Foreskin keratinocyte (primary cell): ENCODE measurements at places on chromosomes 6 and 20. TPM values are rescaled to one million over a fixed set of nuclear protein-coding genes. Genes with fewer than 3 reads are reported as not detected.

DNA sequence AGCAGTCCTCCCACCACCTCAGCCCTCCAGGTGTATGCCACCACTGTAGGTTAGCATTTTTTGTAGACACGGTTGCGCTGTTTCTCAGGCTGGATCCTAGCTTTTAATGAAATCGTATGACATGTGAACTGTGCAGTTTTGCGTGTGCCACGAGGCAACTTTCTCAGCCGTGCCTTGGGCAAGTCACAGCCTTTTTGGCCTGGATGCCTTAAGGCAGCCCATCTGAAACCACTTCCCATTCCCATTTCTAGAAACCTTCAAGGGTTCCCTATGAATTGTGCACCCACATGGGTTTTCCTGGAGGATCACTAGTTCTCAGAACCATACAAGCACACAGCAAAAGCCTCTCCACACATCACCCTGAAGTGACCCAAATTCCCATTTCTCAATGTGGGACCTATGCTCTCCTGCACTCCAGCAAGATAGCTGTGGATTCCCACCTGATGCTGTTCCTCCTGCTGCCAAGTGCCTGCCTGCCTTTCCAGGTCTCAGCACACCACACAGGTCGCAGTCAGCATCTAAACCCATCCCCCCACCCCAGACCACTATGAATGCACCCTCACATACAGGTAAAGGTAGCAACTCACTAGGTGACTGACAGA is 28.9 kb downstream of the SNX5 start:
- no peak for DNase-seq

- DNase-seq: no peak
These were observed 163.3 kb upstream of the MOCS1 start for GRCh38 chr6:40097590-40097989.

GRCh38 chr6:111767752-111768430 is 105.4 kb downstream of the FYN start:
- no peak for DNase-seq

GRCh38 chr20:47610247-47610944 is 108.7 kb downstream of the NCOA3 start:
- peak; percentile 66 for DNase-seq

DNA sequence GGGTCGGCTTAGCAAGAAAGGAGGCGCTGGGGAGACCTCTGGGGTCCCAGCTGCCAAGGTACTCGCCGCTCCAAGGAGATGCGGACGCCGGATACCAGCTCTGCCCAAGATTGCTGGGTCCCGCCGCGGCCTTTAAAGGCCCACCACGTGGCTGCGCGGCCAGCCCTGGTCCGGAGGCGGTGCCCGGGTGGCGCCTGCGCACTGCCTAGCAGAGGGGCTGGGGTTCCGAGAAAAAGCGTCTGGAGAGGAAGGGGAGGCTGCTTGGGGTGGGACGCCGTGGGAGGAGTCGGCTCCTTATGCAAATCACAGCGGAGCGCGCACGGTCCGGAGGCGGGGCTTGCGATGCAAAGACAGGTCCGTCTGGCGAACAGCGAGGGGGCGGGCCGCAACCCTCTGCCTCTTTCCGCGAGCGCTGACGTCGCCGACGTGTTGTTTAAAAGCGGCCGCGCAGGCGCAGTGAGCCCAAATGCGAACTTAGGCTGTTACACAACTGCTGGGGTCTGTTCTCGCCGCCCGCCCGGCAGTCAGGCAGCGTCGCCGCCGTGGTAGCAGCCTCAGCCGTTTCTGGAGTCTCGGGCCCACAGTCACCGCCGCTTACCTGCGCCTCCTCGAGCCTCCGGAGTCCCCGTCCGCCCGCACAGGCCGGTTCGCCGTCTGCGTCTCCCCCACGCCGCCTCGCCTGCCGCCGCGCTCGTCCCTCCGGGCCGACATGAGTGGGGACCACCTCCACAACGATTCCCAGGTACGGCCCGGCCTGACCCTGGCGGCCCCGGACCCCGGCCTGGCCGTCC is at the start of gene TOP1:
TOP1 (plus strand) TSS at position 464 of the 791 bp plus-strand sequence; CDS start at position 710, 246 bp downstream.
- DNase-seq: peak; percentile 98

- DNase-seq: no peak
These were observed 330.2 kb upstream of the SULF2 start for GRCh38 chr20:48115502-48115901.

GRCh38 chr6:100230953-100231316 is 233.8 kb downstream of the SIM1 start:
- peak; percentile 83 for DNase-seq

- peak; percentile 33 for DNase-seq
These were observed 36.8 kb upstream of the L3MBTL3 start for GRCh38 chr6:129981598-129981997.

- no peak for DNase-seq
These were observed 945 bp downstream of the TENT5A start for GRCh38 chr6:81751388-81752083.

GRCh38 chr20:53964067-53964466 is 106.3 kb downstream of the BCAS1 start:
- no peak for DNase-seq

GRCh38 chr6:43509142-43509983 is 783 bp downstream of the LRRC73 start:
- no peak for DNase-seq

MRAP2 gene
- 0.41 and 2.0 TPM in 2 replicates for polyA plus RNA-seq

DNA sequence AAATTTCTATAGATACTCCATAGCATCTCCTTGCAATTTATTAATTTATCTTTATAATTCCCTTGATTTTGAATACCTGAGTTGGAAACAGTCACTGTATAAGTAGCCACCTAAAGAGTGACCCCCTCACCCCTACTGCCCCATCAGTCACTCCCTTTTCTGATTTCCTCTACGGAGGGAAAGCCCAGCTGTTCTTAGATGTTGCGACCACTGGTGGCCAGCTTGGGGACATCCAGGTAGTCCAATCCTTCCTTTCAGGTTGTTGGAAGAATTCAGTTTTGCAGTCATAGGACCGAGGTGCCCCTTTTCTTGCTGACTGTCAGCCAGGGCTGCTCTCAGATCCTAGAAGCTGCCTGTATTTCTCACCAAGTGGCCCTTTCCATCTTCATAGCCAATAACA is 87.8 kb downstream of the BMP6 start:
- no peak for DNase-seq

PKIB gene
- 0.94 and 2.8 TPM in 2 replicates for polyA plus RNA-seq

SMIM26 gene
- 80.1 and 84.6 TPM in 2 replicates for polyA plus RNA-seq

PPP1R14C gene
- polyA plus RNA-seq: 31.2 and 32.9 TPM in 2 replicates

DNA sequence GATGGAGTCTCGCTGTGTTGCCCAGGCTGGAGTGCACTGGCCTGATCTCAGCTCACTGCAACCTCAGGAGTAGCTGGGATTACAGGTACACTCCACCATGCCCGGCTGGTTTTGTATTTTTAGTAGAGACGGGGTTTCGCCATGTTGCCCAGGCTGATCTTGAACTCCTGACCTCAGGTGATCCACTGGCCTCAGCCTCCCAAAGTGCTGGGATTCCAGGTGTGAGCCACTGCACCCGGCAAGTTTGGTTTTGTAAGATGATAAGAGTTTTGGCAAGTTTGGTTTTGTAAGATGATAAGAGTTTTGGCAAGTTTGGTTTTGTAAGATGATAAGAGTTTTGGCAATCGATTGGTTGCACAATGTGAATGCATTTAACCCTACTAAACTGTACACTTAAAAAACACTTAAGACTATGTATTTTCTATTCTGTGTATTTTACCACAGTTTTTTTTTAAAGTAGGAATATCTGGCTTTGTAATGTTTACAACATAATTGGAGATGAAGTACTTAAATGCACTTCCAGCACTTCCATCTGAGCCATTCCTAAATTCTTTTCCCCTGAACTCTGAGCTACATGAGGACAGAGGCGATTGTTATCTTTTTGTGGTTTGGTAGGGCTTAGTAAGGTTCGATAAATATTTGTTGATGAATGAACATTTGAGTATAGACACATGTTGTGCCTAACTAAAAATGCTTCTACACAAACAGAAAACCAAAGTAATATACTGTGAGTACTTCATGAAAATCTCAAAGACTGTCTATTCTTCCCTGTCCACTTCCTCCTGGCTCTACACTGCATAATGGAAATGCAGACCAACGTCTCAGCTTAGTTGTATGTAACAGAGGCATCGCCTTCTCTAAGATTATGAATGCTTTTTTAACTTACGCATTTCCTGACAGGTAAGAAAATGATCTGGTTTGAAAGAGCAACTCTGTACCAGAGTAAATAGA is 18.8 kb downstream of the SAMHD1 start:
- no peak for DNase-seq

- DNase-seq: peak; percentile 22
These were observed 292.3 kb downstream of the RFPL4B start for GRCh38 chr6:112639391-112639831.

DNA sequence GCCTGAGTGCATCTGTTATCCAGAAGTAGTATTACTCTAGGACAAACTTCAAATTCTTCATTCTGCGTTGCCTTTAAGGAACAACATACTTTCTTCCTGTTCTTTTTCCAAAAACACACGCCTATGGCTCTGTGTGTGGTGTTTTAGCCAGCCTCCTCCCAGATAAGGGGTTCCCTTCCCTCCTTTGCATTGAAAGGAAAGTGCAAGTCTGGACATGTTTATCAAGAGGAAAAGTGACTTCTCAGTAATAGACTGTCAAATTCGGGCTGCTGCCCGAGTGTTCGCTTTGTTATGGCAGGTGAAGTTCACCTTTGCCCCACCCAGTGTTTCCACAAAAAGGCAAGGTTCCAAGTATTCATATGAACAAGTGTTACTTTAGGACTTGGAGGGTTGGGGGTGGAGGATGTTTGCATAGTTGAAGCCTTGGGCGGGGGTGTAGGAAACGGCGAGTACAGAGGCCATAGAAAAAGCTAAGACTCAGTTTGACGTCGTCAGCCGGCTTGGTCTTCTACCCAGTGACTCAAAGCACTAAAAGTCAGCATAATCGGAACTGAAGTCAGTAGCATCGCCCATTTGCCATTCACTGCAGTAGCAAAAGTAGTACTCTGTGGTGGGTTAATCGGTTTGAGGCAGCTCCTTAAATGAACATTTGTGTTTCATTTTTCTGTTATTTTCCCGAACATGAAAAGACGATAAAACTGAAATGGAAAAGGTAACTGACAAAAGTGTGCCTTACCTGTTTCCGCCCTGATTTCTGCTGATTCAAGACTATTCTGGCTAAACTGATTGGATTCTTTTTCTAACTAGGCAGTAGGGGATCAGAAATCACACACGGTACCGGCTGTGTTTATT is 12.5 kb downstream of the PRDM1 start:
- peak; percentile 84 for DNase-seq

GRCh38 chr20:3218307-3218988 is 9.2 kb downstream of the ITPA start:
- DNase-seq: no peak

DNA sequence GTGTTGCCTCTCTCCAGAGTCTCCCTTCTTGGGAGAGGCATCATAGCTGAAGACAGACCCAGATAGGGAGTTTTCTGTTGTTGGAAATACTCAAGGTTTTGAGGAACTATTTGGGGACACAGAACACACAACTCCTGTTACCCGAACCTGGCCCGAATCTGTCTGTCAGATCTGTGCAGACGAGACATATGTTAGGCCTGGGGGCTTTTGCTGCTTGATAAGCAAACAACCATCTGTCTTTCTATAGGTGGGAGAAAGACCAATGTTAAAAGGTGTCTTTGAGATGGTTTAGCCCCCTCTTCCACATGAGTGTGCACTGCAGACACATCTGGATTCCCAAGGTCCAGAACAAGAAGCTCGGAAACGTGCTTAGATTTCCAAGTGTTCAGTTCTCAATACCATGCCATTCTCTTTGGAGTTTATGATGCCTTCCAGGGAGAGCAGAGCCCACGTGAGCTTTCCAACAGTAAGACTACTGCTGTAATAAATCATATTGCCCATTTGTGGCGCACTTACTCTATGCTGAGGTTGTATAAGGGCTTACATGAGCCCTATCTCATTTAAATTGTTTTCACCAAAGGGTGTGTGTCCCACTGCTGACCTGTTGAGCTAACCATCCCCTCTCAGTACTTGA is 3.8 kb upstream of the STX16 start:
- no peak for DNase-seq

DNA sequence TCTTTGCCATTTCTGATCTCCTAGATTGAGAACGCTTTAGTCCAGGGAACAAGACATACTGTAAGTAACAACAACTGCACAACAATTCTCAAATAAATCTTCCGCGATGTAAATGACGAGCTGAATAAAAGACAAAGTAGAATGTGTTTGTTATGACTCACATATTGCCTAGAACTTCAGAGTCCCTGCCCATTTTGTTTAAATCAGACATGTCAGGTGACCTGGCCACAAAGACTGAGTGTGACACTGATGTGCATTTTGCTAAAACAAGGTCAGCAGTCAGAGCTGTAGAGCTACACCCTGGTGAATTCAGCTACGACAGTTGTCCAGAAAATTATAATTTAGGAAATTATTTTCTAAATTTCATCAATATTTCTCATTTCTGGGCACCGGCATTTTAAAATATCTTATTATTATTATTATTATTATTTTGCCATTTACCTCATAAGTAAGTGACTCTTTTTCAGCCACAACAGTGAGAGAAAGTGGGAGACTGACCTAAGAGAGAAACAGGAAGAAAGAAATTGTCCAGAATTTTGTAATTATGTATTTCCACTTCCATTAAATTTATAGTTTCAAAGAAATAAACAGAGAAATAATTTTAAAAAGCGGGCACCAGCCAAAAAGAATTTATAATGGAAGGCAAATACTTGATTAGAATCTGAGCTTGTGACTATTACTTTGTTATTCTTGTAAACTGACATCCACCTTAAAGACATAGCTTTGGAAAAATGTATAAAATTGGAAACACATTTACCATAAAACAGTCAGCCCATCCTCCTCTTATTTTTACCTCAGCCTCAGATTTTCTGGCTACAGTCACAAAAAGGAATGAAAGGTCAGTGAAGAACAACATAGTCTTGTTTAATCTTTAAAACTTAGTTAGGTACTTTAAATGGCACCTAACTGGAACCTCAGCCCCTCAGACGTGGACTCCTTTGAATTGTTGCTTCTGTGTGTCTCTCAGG is 157.0 kb upstream of the CITED2 start:
- no peak for DNase-seq
